ENCODE measurements at places on chromosomes 11 and 22. TPM values are rescaled to one million over a fixed set of nuclear protein-coding genes. Genes with fewer than 3 reads are reported as not detected.

GRCh38 chr11:64007629-64008282, 21.5 kb downstream of the OTUB1 start:
- no peaks in the 10 kb centered on the region for H3K36me3 ChIP-seq
- peak overlapping the region; percentile 58 for H3K27ac ChIP-seq
- H3K4me1 ChIP-seq, result peaks cover 19% of the 10 kb centered on the region

- H3K4me1 ChIP-seq, result peaks cover 36% of the 10 kb centered on the region
- H3K4me3 ChIP-seq, result no peak overlapping the region
- H3K27me3 ChIP-seq, result no peaks in the 10 kb centered on the region
- peaks cover 68% of the 10 kb centered on the region for H3K36me3 ChIP-seq
- H3K27ac ChIP-seq, result peak overlapping the region; percentile 62
- no peak for DNase-seq
Measured at GRCh38 chr22:40414838-40415505, 44.6 kb downstream of the SGSM3 start.

- no peaks in the 10 kb centered on the region for H3K27me3 ChIP-seq
- no peaks in the 10 kb centered on the region for H3K36me3 ChIP-seq
- DNase-seq, result no peak
- H3K4me1 ChIP-seq, result peaks cover 7% of the 10 kb centered on the region
- H3K4me3 ChIP-seq, result no peak overlapping the region
- H3K27ac ChIP-seq, result no peak overlapping the region
Measured at GRCh38 chr11:69253028-69253427, 40.9 kb upstream of the MYEOV start.

- H3K4me1 ChIP-seq, result peaks cover 7% of the 10 kb centered on the region
- DNase-seq, result no peak
- no peaks in the 10 kb centered on the region for H3K27me3 ChIP-seq
- no peak overlapping the region for H3K4me3 ChIP-seq
- H3K36me3 ChIP-seq, result no peaks in the 10 kb centered on the region
Measured at GRCh38 chr11:44065161-44065661, 859 bp upstream of the ACCS start.

GRCh38 chr11:73451896-73452295, 75.7 kb downstream of the RELT start:
- no peaks in the 10 kb centered on the region for H3K4me1 ChIP-seq
- no peak overlapping the region for H3K4me3 ChIP-seq
- H3K27ac ChIP-seq, result no peak overlapping the region
- no peaks in the 10 kb centered on the region for H3K27me3 ChIP-seq
- no peak for DNase-seq

DNA sequence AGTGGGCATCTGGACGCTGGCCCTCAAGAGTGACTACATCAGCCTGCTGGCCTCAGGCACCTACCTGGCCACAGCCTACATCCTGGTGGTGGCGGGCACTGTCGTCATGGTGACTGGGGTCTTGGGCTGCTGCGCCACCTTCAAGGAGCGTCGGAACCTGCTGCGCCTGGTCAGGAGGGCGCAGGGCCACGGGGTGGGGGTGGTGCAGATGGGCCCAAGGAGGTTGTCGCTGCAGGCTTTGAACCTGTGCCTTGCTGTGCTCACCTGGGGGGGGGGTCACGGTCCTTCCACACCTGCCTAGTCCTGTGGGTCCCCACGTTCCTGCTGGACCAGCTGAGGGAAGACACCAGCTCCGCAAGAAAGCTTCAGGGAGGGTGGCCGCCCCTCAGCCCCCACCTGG, 3.5 kb downstream of the CD151 start:
- H3K27ac ChIP-seq, result no peak overlapping the region
- H3K36me3 ChIP-seq, result peaks cover 48% of the 10 kb centered on the region
- DNase-seq, result no peak
- H3K4me3 ChIP-seq, result no peak overlapping the region
- peaks cover 94% of the 10 kb centered on the region for H3K4me1 ChIP-seq
- H3K27me3 ChIP-seq, result no peaks in the 10 kb centered on the region

- peak; percentile 20 for DNase-seq
- no peaks in the 10 kb centered on the region for H3K27me3 ChIP-seq
- no peaks in the 10 kb centered on the region for H3K4me1 ChIP-seq
- no peak overlapping the region for H3K4me3 ChIP-seq
Measured at GRCh38 chr22:48748113-48748859, 1079.4 kb downstream of the BRD1 start.

DNA sequence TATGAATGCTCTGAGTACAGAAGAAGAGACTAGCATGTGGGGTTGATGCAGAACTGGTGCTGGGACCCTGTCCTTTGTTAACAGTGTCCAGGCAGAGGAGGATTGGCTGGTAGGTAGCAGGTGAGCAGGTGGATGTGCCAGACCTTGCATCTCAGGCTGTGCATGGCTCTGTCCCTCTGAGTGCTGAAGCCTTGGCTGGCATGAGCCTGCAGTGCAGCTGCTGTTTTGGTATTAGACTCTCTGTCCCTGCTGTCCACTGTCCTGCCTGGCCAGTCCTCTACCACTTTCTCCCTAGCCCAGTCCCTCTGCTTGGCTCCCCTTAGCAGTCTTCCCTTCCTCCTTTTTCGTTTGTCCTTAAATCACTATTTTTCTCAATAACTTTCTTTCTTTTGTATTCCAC, 213.6 kb upstream of the ZBED5 start:
- H3K4me1 ChIP-seq, result no peaks in the 10 kb centered on the region
- no peak for DNase-seq
- no peak overlapping the region for H3K4me3 ChIP-seq
- H3K27me3 ChIP-seq, result no peaks in the 10 kb centered on the region

DNA sequence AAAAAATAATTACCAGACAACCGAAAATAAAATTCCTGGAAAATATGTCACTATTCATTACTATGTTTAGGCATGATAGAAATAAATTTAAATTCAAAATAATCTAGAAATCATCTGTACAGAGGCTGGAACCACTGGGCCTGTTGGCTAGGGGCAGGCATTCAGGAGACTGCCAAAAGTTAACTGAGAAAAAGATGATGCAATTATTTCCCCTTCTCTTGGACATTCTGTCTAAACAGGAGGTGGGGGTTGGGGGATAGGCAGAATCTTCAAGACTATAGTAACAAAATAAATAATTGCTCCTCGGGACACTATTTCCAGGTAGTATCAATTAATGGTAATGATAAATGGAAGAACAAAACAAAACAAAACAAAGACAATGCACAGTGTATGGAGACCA, 14.1 kb downstream of the BTBD10 start:
- no peaks in the 10 kb centered on the region for H3K36me3 ChIP-seq
- peaks cover 22% of the 10 kb centered on the region for H3K4me1 ChIP-seq
- H3K4me3 ChIP-seq, result no peak overlapping the region
- H3K27me3 ChIP-seq, result no peaks in the 10 kb centered on the region
- peak overlapping the region; percentile 23 for H3K27ac ChIP-seq

- no peaks in the 10 kb centered on the region for H3K36me3 ChIP-seq
- H3K4me1 ChIP-seq, result peaks cover 8% of the 10 kb centered on the region
Measured at GRCh38 chr22:37343348-37343747, 61.0 kb downstream of the CYTH4 start.

- H3K36me3 ChIP-seq, result no peaks in the 10 kb centered on the region
- peak overlapping the region; percentile 92 for H3K27ac ChIP-seq
- H3K27me3 ChIP-seq, result no peaks in the 10 kb centered on the region
- H3K4me3 ChIP-seq, result peak overlapping the region; percentile 99
Measured at GRCh38 chr11:47553406-47553743, 443 bp upstream of the CELF1 start.

- H3K27ac ChIP-seq, result no peak overlapping the region
- no peaks in the 10 kb centered on the region for H3K4me1 ChIP-seq
- H3K4me3 ChIP-seq, result no peak overlapping the region
- no peak for DNase-seq
- H3K36me3 ChIP-seq, result peaks cover 31% of the 10 kb centered on the region
Measured at GRCh38 chr11:121544956-121545355, 92.2 kb upstream of the SORL1-AS1 start.

- H3K27ac ChIP-seq, result no peak overlapping the region
- H3K4me3 ChIP-seq, result no peak overlapping the region
- H3K4me1 ChIP-seq, result no peaks in the 10 kb centered on the region
- H3K27me3 ChIP-seq, result no peaks in the 10 kb centered on the region
- peaks cover 5% of the 10 kb centered on the region for H3K36me3 ChIP-seq
Measured at GRCh38 chr11:125463590-125464269, 32.3 kb downstream of the FEZ1 start.

- H3K4me3 ChIP-seq, result no peak overlapping the region
- H3K4me1 ChIP-seq, result peaks cover 48% of the 10 kb centered on the region
- H3K27ac ChIP-seq, result peak overlapping the region; percentile 95
- DNase-seq, result no peak
- peaks cover 19% of the 10 kb centered on the region for H3K36me3 ChIP-seq
Measured at GRCh38 chr22:37610480-37611129, 2.0 kb downstream of the GGA1 start.

DNA sequence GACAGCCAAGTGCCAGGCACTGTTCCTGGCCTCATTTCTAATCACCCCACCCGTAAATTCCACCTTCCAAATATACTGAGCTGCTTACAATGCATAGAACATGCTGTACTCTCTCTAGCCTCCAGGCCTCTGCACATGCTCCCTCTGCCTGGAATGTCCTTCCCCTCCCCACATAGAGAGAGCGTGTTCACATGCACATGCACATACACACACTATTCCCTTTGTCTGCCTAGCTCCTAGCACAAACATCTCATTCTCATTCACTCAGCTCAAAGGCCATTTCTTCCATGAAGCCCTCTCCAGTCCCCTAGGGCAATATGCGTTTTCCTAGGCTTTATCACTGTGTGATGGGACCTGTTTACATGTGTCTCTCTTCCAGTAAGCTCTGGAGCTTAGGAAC, 144.6 kb downstream of the WT1 start:
- H3K4me3 ChIP-seq, result no peak overlapping the region
- DNase-seq, result no peak

- peaks cover 33% of the 10 kb centered on the region for H3K36me3 ChIP-seq
- H3K27me3 ChIP-seq, result no peaks in the 10 kb centered on the region
- DNase-seq, result no peak
- H3K4me3 ChIP-seq, result peak overlapping the region; percentile 70
- peaks cover 44% of the 10 kb centered on the region for H3K4me1 ChIP-seq
Measured at GRCh38 chr11:75398906-75399305, 412 bp upstream of the RPS3 start.

- no peak overlapping the region for H3K27ac ChIP-seq
- no peak for DNase-seq
- no peak overlapping the region for H3K4me3 ChIP-seq
- no peaks in the 10 kb centered on the region for H3K27me3 ChIP-seq
- H3K36me3 ChIP-seq, result no peaks in the 10 kb centered on the region
Measured at GRCh38 chr22:43226377-43227238, 39.7 kb upstream of the TTLL12 start.

GRCh38 chr11:96072592-96072991, 148.7 kb upstream of the MTMR2 start:
- DNase-seq, result no peak
- H3K4me3 ChIP-seq, result no peak overlapping the region
- no peaks in the 10 kb centered on the region for H3K36me3 ChIP-seq
- no peaks in the 10 kb centered on the region for H3K27me3 ChIP-seq
- H3K4me1 ChIP-seq, result peaks cover 15% of the 10 kb centered on the region

GRCh38 chr11:88404391-88404790, 66.9 kb upstream of the CTSC start:
- no peaks in the 10 kb centered on the region for H3K4me1 ChIP-seq
- H3K27ac ChIP-seq, result no peak overlapping the region
- DNase-seq, result no peak
- no peaks in the 10 kb centered on the region for H3K36me3 ChIP-seq

DNA sequence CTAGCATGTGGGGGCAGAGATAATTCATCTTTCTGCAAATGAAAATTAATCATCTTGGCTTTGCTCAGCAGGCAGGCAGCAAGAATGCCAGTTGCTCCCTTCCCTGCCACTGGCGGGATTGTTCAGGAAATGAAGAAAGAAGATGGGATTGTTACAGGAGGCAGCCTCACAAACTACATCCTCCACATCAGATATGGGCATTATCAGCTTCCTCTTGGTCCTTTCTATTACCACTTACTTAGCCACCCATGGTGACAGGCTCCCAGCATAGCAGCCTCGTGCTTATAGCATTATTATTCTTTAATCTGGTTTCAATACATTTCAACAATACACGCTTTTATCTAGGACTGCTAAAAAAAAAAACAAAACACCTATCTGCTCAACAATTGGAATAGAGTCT, 461.6 kb upstream of the ISX start:
- H3K4me3 ChIP-seq, result no peak overlapping the region
- DNase-seq, result no peak
- H3K27me3 ChIP-seq, result no peaks in the 10 kb centered on the region
- H3K27ac ChIP-seq, result no peak overlapping the region
- H3K4me1 ChIP-seq, result no peaks in the 10 kb centered on the region
- no peaks in the 10 kb centered on the region for H3K36me3 ChIP-seq

DNA sequence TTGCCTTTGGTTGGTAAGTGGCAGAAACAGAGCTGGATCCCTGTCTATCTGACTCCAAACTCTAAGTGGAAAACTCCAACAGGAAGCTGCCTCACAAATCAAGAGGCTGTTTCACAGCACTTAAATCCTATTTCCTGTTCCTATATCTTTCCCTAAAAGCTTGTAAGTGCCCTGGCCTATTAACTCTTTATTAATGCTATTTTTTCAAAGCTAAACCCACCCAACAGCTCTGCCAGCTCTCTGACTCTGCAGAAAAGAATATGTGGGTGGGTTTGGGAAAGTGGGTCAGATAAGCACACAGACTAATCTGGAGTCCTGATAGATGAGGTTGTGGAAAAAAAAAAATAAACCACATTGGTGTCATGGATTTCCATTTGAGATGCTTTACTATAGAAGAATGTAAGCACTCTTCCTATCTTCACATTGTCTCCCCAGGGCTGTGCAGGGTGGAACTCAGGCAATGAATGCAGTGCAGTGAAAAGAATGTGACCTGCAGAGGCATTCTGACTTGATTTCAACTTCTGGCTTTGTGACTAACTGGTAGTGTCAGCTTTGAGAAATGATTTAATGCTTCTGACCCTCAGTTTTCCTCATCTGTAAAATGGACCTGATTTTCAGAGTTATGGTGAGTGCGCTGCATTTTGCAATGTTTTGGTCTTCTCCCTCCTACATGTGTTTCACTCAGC, 125.6 kb downstream of the AASDHPPT start:
- H3K4me1 ChIP-seq, result no peaks in the 10 kb centered on the region
- H3K4me3 ChIP-seq, result no peak overlapping the region
- H3K27ac ChIP-seq, result no peak overlapping the region
- DNase-seq, result no peak

Gene KRTAP5-11
- polyA plus RNA-seq, result not detected

Gene CD3D
- polyA plus RNA-seq, result 9.2 TPM

Gene APLNR
- polyA plus RNA-seq, result 1.1 TPM

Gene OR51I1
- not detected for polyA plus RNA-seq

Gene GAL3ST3
- not detected for polyA plus RNA-seq

Gene ACCSL
- polyA plus RNA-seq, result not detected

Gene ST14
- 12.4 TPM for polyA plus RNA-seq
